Non-pigmented ciliary epithelial cell (primary cell): ENCODE measurements at places on chromosomes 7 and 10.

DNA sequence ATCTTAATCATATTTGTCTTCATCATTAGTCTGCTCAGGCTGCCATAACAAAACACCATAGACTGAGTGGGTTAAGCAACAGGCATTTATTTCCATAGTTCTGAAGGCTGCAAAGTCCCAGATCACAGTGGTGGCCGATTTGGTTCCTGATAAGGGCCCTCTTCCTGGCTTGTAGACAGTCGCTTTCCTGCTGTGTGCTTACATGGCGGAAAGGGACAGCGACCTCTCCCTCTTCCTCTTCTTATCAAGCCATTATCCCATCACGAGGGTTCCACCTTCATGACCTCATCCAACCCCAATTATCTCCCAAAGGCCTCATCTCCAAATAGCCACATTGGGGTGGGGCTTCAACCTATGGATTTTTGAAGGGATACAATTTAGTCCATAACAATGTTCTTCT is 84.0 kb downstream of the LYZL1 start:
- no peak for DNase-seq

GRCh38 chr7:12199363-12199762 is 11.7 kb upstream of the TMEM106B start:
- DNase-seq: peak; percentile 42

- no peak for DNase-seq
Measured at GRCh38 chr10:112816033-112816430, 134.0 kb upstream of the TCF7L2 start.

DNA sequence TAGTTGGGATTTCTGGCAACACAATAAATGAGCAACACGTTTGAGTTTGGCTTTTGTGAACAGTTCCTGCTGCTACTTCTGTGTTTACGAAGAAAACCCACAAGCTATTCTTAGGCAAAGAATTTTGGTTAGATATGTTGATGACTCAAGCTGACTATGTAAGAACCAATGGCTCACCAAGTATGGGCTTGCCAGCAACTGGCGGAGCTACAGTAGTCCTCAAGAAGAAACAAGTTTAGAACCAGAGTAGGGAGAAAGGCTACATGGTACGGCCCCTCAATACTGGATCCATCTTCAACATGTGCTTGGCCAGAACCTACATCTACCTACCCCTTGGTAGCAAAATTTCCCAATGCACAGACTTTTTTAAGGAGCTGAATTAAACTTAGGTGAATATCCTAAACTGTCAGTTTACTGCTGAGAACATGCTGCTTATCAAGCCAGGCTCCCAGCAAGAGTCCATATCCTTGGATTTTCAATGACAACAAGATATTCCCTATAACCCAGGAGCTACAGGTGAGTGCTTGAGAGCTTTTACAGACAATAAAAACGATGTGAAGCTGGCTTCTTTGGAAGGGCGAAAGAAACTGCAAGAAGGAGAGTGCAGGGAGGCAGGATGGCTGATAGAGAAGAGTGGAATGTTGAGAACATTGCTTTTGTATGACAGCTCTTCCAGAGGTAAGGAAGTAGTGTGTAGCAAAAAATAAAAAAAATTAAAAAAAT is 74.3 kb upstream of the ASAH2 start:
- DNase-seq: peak; percentile 95

DNA sequence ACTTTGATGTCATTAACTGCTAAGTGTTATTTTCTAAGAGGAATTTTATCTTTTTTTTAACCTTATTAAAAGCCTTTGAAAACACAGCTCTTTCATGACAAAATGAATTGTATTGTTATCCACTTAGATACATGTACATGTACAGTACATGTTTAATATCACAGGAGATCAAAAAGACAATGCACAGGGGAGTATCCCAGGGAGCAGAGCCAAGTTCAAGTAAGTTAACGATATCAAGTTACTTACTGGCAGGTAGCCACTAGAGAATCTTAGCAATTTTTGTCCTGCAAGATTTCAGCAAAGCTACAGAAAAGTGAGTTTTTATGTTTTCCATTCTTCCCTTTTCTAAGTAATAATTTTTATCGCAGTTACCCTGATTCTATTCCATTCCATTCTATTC is 33.9 kb upstream of the ARL4A start:
- DNase-seq: no peak

DNA sequence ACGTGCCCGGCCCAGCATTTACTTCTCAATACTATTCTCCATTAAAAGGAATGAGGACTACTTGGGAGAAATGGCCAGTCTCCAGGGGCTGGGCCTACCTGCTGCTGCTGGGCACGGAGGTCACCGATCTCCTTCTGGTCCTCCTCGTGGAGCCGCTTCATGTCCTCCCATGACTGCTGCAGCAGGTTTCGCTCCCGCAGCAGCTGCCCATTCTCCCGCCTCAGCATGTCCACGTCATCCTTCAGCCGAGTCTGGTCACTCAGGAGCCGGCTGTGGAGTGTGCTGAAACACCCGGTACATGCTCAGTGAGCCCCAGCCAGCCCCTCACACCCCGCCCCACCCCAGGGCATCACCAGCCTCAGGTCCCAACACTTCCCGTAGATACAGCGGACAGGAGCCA is 73.3 kb downstream of the DLG5 start:
- no peak for DNase-seq

GRCh38 chr7:5584096-5584495 is 160.5 kb upstream of the TNRC18 start:
- DNase-seq: no peak

GRCh38 chr10:30762620-30763019 is 133.1 kb upstream of the LYZL2 start:
- DNase-seq: no peak

GRCh38 chr7:14835384-14835783 is 67.2 kb downstream of the DGKB start:
- no peak for DNase-seq

DNA sequence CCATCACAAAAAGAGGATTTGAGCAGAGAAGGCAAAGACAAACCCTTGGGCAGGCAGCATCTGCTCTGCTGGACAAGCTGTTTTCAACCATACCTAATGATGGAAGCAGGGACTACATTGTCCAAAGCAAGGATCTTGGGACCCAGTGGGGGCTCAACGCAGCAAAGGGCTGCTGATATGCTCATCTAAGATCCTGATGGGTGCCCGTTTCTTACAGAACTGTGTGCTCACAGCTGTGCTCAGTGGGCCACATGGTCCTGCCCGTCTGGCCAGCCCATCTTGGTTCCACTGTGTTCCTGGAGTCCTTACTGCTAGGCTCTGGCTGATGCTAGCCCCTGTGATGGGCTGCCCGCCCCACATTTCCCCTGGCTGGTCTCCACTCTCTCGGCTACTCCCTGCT is 36.1 kb downstream of the GPRIN2 start:
- DNase-seq: no peak

DNA sequence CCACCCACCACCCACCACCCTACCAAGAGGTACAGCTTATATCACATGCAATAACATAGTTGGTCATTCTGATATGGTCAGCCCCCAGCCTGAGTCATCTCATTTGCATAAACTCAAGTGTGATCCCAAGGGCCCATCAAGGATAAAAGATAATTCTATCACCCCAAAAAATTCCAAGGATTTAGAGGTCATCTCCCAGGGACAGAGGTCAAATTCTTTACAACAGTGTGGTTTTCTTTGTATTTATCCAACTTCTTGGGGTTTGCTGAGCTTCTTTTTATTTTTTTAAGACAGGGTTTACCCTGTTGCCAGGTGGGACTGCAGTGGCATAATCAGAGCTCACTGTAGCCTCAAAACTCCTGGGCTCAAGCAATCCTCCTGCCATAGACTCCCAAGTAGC is 9.4 kb upstream of the GTPBP10 start:
- no peak for DNase-seq

DNA sequence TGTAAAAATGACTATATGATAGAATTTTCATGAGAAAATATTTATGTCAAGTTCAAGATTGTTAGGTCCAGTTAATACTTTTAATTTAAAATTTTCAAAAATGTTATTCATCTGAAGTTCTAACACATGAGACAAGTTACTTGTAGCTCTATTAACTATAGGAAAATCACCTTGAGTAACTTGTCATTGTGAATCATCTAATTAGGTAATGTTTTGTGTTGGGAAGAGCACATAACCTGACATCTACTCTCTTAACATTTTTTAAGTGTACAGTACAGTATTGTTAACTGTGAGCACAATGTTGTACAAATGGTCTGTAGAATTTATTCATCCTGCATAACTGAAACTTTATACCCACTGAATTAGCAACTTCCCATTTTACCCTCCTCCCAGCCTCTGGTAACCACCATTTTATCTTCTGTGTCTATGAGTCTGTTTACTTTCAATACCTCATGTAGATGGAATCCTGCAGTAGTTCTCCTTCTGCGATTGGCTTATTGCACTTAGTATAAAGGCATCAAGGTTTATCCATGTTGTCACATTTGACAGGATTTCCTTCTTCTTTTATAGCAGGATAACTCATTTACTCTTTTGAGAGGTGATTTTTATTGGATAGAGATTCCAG is 54.6 kb downstream of the ARL4A start:
- DNase-seq: peak; percentile 51

DNA sequence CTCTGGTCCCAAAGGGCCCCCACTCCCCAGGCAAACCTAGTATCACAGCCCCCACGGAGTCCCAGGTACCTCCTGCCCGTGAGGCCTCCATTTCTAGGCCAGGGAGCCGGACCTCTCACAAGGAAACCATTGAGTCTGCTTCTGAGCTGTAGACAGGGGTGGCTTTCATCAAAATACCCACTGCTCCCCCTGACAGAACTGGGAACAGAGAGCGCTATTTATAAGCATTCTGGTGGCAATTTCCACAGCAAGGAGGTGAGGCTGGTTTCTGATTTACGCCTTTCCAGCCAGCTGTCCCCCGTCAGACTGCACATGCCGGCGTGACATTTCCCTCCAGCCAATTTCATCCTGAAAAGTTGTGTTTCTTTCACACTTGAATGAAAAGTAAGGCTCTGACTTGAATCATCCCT is 407.5 kb upstream of the PRKCQ start:
- DNase-seq: no peak

- no peak for DNase-seq
Measured at GRCh38 chr10:35083242-35083641, 6.9 kb downstream of the CUL2 start.

DNA sequence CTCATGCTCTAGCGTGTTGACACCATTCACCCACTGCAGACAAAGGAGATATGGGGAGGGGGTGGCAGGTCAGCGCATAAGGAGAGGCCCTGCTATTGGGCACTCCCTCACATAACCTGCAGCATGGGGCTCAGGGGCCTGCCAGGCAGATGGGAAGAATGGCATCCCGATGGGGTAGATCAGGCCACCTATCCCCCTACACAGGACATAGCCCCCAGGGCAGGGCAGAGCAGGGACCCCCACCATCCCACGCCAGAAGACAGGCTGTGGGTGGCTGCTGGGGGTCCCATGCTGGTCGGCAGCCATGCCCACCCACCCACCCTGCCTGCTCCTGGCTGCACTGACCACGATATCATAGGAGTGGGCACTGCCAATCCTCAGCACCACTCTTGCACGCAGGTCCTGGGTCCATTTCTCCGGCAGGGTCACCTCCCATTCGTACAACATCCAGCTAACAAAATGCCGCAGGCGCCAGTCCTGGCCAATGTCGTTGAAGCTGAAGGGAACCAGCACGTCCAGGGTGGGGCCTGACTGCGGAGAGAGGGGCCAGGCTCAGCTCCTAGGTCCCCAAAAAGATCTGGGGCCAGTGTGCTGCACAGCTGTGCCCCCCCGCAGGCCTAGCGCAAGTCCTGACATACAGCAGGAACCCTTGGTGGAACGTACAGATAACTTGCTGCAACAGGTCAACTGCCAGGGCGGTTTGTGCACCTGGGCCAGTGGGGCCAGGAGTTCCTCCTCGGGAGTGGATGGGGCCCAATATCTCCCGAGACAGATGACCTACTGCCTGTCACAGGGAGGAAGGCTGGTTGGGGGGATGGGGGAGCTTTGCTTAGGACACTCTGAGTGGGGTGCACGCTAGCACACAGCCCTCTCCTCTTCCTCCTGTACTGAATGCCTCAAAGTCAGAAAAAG is 45.9 kb upstream of the ZNF479 start:
- DNase-seq: no peak

GRCh38 chr7:151830121-151830830 is 46.6 kb downstream of the PRKAG2 start:
- no peak for DNase-seq

- no peak for DNase-seq
Measured at GRCh38 chr7:1693419-1693990, 23.4 kb downstream of the ELFN1 start.

DNA sequence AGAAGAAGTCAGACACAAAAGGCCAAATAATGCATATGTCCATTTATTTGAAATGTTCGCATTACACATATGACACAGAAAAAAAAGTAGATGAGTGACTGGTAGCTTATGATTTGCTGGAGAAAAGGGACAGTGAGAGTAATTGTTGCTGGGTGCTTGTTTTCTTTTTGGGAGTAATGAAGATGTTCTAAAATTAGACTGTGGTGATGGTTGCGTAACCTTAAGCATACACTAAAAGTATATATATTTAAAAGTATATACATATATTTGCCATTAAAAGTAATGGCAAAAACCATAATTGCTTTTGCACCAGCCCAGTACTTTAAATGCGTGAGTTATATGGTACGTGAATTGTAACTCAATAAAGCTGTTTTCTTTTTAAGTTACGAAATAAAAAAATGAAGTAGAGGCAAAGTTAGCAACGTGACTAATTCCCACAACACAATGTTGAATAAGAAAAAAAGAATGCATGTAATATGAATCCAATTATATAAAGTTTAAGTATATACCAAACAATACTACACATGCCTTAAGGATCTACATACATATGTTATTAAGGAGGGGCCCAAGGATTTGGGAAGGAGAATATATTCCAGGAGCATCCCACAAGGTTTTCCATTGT is 360.4 kb upstream of the CELF2 start:
- DNase-seq: no peak

DNA sequence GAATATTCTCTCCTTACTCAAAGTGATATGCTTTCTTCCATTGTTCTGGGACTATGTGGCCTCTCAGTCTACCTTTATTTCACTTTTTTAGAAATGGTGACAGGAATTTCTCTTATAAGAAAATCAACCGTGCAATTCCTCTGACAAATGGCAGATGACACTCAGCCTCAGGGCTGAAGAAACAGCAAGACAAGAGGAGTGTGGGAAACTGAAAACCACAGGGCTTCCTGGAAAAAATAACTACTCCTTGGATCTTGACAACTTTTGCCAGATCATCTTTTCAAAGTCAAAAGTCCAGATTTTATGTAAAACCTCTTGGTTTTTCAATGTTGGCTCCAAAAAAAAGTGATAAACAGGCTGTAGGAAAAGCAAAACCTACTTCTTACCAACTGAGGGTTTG is 121.5 kb downstream of the TYW1B start:
- DNase-seq: no peak

DNA sequence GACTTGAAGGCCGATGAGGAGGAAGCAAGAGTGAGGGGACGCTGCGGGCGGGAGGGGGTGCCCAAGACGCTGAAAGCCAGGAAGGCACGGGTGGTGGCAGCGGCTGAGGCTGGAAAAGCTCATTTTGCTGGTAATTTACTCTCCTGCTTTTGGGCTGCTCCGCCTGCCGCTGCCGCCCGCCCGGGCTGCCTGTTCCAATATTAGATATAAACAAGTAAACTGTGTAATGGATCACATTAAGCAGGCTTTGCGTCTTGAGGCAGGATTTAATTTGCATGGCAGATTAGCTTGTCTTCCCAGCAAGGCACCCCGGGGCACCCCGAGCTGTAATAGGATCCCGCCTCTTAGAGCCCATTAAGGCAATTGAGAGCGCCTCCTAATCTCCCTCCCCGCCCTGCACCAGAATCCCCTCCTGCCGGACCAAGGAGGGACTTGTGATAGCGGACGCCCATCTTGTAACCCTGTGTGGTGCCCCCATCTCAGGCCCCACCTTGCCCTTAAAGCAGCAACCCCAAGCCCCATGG is 46.1 kb upstream of the SLF2 start:
- DNase-seq: no peak

GRCh38 chr7:81297317-81297716 is 378.5 kb upstream of the SEMA3C start:
- no peak for DNase-seq
